ENCODE measurements at places on chromosomes 1 and 21. TPM values are rescaled to one million over a fixed set of nuclear protein-coding genes. Genes with fewer than 3 reads are reported as not detected.

The PPM1J gene
- not detected for polyA plus RNA-seq

The TPTE gene
- not detected for polyA plus RNA-seq

The LBR gene
- polyA plus RNA-seq = 16.2 TPM

The SPRR5 gene
- polyA plus RNA-seq = not detected

The CSF1 gene
- 11.0 TPM for polyA plus RNA-seq

All from liver (tissue), 10 donors.